Esophagus squamous epithelium (tissue), 5 donors: ENCODE measurements at places on chromosomes 2 and 18.

- no peak for DNase-seq
Measured at GRCh38 chr2:62038975-62039771, 133.7 kb downstream of the COMMD1 start.

DNA sequence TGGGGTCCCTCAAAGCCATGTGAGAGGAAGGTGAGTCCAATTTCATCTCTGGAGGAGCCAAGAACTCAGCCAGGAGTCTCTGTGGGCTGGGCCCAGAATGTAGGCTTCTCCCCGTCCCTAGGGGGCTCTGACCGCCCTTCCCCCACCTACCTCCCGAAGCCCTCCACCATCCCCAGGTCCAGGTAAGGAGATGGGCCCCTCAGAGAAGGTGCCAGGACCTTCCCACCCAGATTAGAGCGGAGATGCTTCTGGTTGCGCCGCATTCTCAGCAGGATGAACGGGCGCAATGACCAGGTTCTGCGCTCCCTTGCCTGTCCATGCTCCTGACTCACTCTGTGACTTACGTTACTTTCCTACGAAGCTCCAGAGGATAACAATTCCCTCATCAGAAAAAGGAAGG is 23.0 kb downstream of the ST8SIA5 start:
- DNase-seq = no peak

GRCh38 chr2:120508567-120509041 is 162.7 kb downstream of the INHBB start:
- no peak for DNase-seq

- no peak for DNase-seq
Measured at GRCh38 chr2:10412380-10412779, 35.7 kb downstream of the ODC1 start.

DNA sequence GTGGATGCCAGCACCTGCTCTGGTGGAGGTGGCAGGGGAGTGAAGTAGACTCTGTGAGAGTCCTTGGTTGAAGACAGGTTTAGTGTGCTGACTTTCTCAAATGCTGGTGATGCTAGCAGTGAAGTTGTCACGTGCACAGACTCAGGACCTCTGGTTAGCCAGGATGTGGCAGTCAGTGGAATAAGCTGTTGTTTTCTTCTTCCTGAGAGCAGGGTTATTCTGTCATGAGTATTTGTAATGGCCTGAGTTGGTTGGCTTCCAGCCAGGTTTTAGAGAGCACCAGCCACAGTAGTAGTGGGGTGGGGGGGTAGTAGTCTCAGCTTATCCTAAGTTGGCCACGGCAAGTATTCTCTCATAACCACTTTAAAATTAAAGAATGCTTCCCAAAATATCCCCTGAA is 238.5 kb upstream of the FBXO11 start:
- no peak for DNase-seq

GRCh38 chr2:68739595-68740399 is 5.2 kb downstream of the ARHGAP25 start:
- no peak for DNase-seq

DNA sequence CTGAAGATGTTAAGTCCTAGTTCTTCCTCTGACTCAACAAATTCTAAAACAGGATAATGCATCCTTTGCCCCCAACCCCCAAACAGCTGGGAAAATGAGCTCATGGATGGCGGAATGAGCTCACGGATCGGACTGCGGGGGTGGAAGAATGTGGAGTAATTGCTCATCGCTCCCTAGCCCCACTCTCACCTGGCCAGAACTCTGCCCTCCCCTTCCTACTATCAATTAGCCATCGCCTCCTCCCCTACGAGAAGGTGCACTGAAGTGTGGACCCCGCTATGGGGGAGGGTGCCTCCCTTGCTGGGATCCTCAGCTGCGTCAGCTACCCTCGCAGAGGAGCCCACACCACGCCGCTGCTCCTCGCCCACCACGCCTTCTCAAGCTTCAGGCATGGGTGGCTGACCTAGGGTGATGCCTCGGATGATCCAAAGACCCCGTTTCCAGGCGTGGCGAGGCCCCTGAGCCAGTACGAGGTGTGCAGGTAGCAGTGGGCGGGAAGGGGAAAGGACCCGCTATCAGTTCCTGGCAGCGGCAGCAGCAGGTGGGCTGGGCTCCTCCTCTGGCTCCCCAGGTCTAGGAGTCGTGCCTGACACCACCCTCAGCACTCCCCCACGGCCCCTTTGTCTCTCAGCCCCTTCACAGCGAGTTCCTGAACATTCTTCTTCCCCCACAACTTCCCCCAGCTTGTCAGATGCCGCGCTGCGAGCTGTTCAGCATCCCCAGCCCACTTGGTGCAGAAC is 82.1 kb upstream of the POMC start:
- no peak for DNase-seq

- no peak for DNase-seq
Measured at GRCh38 chr2:239298116-239298804, 102.6 kb downstream of the HDAC4 start.

- DNase-seq = no peak
Measured at GRCh38 chr18:32910694-32911296, 138.0 kb upstream of the KLHL14 start.

GRCh38 chr18:32961538-32961937 is 188.7 kb upstream of the KLHL14 start:
- DNase-seq = no peak

DNA sequence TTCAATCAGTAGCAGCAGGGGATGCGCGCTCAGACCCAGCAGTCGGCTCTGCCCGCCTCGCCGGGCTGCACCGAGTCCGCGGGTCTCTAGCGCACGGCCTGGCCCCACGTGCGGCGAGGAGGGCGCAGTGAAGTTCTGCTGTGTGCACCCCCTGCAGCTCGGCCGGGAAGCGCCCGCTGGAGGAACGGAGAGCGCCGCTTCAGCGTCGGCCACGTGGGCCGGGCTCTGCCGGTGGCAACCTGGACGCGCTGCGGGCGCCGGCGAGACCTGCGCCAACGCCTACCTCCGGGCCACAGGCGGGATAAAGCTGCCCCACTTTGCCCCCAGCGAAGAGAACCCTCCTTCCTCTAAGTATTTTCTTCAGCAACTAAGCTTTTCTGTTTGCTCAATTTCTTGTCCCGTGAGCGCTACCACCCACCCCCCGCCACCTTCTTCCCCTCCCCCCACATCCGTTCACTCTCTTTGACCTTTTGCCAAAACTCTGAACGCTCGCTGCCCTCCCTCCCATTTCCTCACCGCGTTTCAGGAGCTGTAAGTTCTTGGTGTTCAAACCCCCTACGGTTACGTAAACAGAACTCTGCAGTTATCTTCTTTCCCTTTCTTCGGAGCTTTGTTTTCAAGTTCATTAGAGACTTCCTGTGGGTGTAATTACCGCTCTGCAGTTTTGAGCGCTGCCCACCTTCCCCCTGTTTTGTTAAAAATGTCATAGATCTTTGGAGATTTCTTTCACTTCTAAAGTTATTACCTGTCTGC is 42.6 kb upstream of the EDAR start:
- no peak for DNase-seq

GRCh38 chr18:60247103-60247502 is 125.5 kb downstream of the MC4R start:
- DNase-seq = no peak

DNA sequence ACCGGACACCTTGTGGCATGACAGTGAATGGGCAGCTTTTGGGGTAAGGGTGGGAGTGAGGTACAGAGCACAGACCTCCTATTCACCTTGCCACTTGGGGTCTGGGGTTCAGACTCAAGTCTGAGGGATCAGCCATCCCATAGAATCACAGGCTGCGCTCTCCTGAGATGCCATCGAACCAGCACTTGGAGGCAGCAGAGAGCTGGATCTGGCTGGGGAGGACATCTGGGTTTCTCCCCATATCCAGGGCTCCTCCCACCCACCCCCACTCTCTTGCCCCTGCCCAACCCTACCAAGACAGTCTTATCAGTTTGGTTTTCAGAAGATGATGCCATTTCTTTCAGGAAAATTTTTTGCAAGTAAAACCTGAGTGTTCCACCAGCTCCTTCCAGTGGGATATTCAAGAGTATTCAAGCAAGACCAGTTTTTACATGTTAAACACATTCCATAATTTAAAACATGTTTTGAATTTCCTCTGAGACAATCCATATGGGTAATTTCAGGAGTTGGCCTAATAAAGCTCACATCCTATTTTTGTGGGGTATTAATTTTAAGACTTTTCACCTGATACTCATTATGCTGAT is 29.2 kb upstream of the TEX44 start:
- DNase-seq = no peak

DNA sequence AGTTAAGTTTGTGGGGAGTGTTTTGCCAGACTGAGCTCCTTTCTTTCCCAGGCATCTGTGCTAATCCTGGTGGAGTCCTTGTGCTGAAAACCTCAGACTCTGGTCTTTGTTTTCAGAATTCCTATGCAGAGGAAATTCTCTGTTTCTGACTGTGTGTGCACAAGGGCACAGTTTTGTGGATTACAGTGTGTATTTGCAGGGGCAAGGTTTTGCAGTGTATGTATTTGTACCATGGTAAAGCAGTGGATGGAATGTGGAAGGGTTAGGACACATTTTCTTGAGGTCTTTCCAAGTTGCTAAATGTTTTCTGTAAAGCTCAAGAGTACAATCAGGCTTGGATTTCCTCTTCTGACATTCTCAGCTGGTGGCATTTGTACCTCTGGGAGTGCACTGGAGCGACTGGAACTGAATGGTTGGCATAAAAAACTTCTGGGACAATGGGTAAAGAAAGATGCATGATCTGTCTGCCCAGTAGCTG is 139.5 kb upstream of the RND3 start:
- no peak for DNase-seq

DNA sequence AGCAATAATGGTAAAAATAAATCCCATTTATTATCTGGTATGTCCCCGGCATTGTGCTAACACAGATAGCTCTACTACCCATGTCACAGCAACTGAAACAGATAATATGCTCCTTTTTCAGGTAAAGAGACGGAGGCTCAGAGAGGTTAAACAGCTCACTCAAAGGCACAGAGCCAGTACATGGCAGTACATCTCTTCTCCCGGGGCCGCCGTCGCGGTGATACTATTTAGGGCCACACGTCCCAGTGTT is 693 bp upstream of the PDK1 start:
- no peak for DNase-seq

GRCh38 chr2:22855761-22856184 is 529.2 kb upstream of the KLHL29 start:
- DNase-seq = no peak

DNA sequence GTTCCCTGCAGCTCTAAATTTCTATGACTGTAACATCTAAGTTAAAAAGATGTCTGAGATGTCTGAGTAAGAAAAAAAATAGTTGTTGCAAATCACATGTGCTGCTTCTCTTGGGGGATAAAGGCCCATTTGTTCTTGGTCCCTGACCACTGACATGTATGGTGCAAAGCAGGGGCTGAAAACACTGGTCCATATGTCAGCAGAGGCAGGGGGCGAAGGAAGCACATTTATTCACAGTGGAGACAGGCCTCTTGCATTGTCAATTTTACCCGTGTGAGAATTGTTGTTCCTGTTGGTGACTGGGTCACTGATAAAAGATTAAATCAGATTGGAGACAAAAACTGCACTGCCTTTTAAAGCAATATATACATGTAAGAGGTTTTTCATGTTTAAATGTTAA is 38.8 kb downstream of the PRKCE start:
- no peak for DNase-seq

DNA sequence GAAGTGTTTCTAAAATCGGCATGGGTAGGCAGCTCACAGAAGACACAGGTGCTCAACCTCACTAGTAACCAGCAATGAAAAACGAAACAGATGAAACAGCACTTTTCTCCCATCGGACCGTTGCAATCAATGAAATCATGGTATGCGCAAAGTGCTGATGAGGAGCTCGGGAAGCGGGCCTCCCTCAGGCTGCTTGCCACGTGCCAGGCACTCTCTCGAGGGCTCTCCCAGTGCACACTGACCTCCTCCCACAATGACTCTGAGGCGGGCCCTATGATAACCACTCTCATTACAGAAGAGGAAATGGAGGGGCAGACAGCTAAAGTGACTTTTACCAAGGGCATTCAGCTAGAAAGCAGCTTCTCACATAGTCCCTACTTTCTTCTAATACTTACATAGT is 3.8 kb upstream of the ANKRD23 start:
- DNase-seq = no peak

- no peak for DNase-seq
Measured at GRCh38 chr2:239546541-239546940, 145.7 kb upstream of the HDAC4 start.

- no peak for DNase-seq
Measured at GRCh38 chr2:152254486-152254885, 78.9 kb upstream of the STAM2 start.

DNA sequence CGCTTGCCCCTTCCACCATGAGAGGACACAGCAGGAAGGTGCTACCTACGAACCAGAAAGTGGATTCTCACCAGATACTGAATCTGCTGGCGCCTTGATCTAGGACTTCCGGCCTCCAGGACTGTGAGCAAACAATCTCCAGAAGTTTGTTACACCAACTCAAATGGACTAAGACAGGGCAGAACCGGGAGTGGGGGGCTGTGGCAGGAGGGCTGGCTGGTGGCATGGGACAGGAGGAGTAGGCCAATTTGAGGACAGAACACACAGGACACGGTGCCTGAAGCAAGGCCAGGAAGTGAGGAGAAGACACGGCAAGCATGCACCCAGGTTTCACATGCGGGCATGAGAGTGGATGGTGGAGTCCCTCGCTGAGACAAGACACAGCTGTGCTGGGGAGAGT is 40.1 kb downstream of the CRACDL start:
- no peak for DNase-seq

- no peak for DNase-seq
Measured at GRCh38 chr2:222835143-222835822, 25.6 kb upstream of the ACSL3 start.

DNA sequence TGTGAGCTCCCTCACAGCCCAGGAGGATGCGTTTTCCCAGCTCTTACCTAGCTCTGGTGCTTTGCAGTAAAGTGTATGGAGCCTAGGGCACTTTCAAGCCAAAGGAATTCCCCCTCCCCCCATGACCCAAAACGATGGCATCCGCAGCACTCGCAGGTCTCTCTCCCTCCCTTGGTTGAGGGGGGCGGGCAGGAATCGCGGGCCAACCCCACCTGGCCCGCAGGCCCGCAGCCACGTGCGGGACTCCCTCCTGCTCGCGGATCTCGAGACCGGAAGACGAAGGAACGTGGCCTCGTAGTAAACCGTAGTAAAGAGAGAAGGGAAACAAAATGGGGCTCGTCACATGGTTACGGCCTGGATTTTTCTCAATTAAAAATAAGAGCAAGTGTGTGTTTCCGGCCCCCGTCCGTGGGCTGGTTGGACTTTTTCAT is 8.5 kb downstream of the IRS1 start:
- DNase-seq = no peak

DNA sequence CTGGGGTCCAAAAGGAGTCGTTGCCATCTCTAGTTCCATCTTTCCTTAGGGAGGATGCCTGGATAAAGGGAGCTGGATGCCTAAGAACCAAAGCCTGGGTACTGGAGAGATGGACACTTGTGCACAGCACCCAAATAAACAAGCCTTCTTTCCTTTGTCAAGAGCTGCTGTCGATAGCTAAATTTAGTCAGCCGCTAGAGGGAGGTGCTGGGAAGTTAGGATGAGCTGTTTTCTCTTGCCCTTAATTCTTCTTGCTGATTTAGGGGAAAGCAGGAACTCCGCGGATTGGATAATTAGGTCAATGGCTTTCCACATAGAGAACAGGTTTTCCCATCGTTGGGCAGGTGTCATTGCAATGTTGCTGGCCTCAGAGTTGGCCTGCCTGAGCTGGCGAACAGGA is 30.9 kb upstream of the SERPINB12 start:
- no peak for DNase-seq

GRCh38 chr2:46645681-46646162 is 166.4 kb downstream of the TMEM247 start:
- DNase-seq = no peak
